ENCODE measurements at places on chromosomes 11 and 22.

DNA sequence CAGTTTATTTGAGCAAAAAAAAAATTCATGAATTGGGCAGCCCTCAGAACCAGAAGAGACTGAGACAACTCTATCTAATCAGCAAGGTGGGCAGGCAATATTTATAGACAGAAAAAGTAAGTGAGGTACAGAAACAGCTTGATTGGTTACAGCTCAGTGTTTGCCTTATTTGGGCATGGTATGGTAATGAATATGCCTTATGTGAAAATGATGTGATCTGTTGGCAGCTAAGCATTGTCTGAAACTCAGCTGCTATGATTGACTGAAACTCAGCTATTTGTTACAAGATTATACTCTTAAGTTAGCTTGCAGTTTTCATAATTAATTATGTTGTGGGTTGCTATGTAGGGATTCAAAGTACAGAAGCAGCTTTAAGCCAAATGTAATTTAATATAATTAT lies 127.6 kb downstream of the CNTN5 start:
- peak; percentile 3 for DNase-seq

DNA sequence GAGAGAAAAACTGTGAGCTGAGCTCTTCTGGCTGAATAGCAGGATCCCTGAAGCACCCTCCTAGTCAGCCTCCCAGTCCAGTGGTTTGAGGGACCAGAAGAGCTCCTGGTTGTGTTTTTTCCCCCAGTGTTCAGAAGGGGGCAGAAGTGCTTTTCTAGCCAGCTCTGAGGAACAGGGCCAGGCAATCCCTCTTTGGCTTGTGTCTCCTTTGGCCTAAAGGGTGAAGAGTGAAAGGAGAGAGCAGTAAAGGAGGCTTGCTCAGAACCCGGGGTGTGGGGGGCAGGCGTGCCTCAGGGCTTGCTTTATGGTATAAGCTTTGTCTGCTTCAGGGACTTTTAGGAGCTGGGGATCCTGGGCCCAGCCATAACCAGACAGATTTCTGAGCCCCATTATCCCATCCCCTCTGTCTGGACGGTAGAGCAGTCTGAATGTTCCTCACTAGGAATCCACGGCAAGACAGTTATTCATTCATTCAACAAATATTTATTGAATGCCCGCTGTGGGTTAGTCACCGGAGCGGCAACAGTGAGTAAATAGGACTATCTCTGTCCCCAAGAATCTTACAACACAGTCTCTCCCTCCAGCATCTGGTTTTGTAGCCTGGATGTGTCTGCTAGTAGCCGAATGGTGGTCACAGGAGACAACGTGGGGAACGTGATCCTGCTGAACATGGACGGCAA lies 14.5 kb downstream of the ACP2 start:
- DNase-seq: peak; percentile 87

DNA sequence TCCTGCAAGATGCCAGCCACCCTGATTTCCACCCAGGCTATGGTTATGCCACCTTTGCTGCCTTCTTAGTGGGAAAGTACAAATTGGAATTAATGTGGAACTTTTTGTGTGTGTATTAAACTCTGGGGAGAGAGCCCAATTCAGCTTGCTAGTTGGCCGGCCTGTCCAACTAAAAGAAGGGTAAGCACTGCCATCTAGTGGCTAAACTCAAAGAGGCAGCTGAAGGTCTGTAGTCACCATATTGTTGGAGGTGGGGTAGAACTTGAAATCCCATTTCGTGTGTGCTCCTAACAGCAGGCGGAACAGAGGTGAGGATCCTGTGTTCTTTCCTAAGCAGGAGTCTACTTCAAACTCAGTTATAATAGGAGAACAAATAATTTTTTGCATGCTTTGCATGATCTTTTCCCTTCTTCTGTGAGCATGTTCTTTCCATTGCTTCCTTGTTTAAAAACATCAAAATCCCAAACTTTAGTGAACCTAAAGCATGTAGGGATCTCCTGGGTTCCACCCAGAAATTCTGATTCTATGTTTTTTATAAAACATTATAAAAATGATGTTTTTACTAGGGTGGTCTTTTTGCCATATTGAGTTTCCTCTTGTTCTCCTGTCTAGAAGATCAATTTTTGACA lies 138.8 kb upstream of the SORL1-AS1 start:
- DNase-seq: peak; percentile 73

DNA sequence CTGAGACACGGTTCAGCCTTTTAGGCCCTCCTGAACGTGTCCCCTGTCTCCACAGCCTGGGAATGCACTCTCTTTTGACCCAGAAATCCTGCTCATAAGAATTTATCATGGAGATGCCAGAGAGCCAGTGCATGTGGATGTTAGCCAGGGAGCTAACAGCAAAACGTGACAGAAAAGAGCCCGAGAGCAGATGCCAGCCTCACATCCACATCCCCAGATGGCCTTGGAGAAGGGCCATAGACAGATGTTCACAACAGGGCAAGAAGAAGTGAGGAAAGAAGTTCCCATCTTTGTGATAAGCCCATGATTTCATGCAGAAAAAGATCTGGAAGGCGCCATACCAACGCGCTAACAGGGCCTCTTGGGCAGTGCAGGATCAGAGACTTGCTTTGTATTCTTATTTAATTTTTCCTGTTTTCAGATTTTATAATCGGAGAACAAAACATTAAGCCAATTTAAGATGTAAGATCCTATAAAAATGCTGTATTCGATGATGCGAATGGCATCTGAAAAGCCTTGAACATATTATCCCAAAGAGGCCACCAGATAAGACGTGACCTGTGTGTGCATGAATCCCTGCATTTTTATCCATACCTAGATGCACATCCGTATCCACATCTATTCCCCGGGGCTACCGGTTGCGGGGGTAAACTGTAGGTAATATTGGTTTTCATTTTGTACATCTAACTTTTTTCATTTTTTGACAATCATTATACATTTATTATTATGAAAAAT lies 48.7 kb downstream of the IGLL5 start:
- DNase-seq: no peak

DNA sequence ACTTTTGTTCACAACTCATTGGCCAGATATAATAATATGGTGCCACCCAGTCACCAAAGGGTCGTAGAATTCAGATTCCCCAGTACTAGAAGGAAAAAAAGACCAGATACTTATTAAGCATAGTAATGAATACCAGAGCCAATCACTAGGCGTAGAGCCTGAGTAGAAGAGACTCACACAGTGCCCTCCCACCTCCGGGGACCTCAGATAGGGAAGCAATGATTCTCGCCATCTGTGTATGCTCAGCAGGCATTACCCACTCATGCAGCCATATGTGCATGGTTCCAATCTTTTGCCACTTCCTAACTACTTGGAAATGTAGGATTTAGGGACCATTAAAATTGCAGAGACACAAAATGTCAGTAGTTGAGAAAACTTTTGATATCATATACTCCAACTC lies 85.3 kb downstream of the C11orf87 start:
- no peak for DNase-seq

DNA sequence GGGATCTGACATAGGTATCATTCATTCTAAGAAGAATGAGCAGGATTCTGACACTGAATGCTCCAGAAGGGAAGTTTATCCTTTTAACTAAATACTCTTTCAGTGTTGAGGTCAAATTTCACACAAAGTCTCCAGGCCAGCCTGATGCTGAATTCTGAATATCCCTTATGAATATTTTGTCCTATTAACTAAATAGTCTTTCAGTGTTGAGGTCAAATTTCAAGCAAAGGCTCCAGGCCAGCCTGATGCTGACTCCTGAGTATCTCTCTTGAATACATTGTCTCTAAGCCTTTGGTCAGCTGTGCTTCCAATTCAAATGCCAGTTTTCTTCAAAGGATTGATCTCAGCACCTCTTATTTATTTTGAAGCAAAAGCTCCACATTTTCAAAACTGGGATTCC lies 676.8 kb downstream of the NTM start:
- DNase-seq: no peak

DNA sequence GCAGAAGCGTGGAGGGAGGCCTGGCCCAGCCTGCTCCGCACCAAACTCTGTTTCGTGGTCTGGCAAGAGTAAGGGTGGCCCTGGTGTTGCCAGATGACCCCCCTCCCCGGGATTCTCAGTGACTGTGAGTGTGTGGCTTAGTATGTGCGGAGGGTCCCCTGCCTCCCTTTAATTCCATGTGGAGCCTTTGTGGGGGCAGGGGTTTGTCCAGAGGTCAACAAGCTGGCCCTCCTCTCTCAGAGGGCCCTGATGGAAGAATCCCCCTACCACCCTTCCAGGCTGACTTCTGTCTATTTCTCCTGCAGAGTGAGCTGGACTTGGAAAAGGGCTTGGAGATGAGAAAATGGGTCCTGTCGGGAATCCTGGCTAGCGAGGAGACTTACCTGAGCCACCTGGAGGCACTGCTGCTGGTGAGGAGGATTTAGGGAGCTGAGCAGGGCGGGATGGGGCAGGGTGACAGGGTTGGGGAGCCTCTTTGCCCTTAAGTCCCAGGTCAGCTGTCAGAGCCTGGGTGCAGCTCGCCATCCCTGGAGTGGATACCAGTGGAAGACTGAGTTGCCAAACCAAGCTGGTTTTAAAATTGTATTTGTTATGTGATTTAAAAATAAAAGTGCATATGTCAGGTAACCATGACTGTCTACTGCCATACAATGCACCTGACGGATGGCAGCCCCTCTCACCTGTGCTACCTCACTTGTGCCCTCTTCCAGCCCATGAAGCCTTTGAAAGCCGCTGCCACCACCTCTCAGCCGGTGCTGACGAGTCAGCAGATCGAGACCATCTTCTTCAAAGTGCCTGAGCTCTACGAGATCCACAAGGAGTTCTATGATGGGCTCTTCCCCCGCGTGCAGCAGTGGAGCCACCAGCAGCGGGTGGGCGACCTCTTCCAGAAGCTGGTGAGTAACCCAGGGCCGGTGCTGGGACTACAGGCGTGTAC lies 80.6 kb downstream of the BCR start:
- DNase-seq: no peak

Measured in fibroblast of skin of back (primary cell).